ENCODE measurements at places on chromosomes 12 and 14.

- no peak for DNase-seq
These were observed 58.0 kb upstream of the GSC start for GRCh38 chr14:94827711-94828447.

DNA sequence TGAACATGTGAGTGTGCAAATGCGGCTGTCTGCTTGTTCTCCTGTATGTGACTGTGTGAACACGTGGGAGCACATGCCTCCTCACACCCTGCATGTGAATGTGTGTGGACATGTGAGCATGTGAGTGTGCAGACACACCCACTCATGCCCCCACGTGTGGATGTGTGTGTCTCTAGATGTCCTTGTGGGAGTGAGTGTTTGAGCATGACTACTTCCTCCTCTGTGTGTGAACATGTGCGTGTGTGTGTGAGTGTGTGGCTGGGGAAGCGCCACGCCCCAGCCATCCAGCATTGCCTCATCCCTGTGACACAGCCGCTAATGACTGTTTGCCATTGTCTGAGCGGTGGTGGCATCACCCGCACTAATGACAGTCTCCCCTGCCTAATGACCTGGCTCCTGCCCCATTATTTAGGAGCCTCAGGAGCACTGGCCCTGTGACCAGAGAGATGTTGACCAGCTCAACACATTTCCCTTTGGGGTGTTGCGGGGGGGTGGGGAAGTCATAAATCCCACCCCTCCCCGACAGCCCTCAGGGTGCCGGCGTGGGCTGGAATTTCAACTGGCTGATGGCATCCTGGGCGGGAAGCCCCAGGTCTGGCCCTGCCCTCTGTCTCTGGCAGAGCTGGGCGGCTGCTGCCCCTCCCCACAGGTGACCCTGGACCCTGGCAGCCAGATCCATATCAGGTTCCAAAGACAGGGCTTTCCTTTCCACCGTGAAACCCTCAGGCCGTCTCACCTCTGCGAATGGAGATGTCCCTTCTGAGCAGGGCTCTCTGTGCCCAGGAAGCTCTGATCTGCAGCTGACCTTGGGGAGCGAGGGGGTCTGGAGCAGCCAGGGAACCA lies 11.5 kb upstream of the KRT80 start:
- no peak for DNase-seq

DNA sequence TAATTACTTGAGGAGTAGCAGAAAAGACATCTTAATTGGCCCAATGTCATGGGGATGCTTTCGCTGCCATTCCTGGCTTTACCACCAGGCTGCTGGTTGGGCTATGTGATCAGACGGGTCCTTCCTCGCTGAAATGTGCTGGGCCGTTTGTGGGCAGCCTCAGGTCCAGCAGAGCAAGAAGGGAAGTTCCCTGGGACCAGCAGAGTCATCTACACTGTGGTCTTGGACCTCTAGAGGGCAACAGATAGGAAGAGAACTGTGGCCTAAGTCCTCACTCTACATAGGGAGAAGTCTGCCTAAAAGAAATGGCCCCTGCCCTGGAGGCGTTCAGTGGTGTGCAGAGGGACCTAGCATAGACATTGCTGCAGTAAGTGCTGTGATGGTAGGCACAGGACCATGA lies 10.9 kb downstream of the EVL start:
- DNase-seq: no peak

- no peak for DNase-seq
These were observed 26.5 kb downstream of the TCTN1 start for GRCh38 chr12:110640275-110641025.

DNA sequence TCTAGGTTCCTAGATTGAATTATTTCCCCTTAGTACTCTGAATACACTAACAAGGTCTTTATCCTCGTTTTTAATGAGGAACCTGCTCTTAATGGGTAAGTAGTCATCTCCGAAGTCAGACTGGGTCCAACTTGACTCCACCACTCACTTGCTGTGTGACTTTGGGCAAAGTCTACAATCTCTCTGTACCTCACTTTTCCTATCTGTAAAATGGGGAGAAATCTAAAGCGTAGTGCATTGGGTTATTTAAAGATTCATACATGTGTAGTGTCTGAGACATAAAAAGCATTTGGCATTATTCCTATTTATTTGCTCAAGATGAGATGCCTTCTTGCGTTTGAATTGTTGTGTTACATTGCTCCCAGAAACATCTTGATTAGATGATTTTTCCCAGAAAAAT lies 51.5 kb downstream of the GTF2A1 start:
- DNase-seq: no peak

DNA sequence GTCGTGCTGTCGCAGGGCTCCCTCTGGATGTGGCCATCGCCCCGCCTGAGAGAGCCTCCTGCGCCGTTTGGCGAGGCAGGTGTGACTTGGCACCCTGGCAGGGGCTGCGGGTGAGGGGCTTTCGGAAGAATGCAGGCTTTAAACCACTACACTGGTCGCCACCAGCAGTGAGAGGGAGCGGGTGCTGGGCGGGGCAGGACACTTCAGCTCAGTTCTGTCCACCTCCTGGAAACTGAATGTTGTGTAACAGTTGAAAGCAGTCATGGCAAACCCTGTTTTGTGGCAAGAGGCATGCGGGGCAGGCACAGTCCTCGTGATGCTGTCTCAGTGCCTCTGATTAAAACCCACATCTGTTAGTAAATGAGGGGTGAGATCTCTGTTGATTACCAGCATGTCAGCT lies 55.9 kb downstream of the AACS start:
- no peak for DNase-seq

GRCh38 chr12:98595243-98595988 lies 1.9 kb downstream of the SLC25A3 start:
- no peak for DNase-seq

DNA sequence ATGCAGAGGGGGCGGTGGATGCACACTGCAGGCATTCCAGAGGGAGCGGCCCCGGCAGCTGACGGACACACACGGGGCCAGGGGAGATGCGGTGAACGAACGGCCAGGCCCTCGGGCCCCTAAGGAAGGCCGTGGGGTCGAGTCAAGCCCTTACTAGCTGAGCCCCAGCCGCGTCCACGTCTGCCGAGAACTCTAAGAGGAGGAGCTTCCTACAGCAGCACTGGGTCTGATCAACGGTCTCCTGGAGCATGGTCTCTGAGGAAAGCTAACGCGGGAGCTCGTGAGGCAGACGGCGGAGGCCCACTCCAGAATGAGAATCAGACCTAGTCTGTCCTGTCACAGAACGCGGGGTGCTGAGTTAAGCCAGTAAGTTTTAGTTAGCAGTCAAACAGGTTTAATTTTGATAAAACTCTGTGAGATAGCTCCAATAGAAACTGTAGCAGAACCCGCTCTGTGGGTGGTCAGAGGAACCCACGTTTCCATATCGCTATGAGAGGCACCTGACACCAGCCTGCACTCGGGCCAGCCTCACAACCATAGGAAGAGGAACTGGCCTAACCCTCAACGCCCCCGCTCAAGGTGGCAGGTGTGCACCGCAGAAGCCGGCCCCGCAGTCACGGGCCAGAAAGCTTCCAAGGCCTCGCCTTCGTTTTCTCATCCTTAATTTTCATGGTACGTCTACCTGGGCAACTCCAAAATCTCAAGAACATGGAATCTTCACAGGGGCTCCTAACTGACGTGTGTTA lies 55.5 kb downstream of the CDC42BPB start:
- DNase-seq: no peak

GRCh38 chr14:69066396-69067171 lies 86.3 kb downstream of the DCAF5 start:
- DNase-seq: no peak

DNA sequence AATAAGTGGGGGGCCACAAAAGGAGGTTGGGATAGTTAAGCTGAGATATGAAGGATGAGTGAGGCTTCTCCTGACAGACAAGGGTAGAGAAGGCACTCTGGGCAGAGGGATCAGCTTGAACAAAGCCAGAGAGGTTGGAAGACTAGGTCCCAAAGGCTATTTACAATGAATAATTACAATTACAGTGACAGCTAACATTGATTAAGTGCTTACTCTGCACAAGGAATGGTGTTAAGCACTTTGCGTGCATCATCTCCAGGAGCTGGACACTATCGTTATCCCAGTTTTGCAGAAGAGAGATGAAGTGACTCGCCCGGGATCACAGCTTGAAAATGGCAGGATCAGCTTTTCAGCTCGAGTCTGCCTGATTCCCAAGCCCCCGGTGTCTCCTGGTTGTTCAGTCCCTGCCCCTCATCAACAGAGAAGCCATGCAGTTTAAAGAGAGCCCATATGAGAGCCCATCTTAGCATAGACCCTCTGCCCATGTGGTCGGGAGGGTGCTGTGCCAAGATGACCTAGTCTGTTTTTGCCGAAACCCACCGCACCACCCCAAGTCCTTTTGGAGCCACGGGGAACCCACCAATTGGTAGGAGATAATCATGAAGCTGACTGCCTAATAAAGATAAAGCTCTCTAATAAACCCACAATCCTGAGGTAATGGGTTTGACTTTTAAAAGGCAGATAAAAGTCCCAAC lies 89.9 kb upstream of the HSPB8 start:
- no peak for DNase-seq

- no peak for DNase-seq
These were observed 30.1 kb upstream of the FRMD6 start for GRCh38 chr14:51621654-51622053.

DNA sequence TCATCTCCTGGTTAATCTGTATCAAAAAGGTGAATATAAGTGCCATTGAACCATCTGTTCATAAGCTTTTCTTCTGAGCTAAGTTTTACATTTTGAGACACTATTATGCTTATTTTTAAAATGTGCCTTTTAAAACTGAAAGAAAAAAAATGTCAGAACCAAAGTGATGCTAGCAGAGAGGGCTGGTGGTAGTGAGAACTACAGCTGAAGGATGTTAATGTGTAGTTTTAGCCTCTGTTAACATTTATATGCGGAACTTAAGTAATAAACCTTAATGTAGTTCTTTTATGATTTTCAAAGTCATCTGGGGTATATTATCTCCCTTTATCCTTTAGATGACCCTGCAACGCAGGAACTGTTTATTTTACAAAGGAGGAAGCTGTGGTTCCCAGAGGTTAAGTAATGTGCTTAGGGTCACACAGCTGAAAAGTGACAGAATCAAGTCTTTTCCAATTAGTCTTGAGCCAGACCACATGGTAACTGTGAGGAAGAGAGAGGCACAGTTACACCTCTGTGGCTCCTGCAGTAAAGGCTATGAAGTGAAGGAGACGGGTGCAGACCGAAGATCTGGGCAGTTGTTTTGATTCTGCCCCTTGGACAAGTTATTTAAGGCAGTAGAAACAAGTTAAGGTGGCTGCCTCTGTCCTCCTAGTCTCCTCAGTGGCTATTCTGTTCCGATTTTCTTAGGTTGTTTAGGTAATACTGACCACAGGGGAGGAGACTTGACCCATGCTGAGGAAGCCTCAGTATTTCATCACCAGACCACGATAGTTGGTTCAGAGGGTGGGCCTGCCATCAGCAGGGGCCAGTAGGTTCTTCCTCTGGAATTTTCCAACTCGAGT lies 23.9 kb downstream of the GNG2 start:
- DNase-seq: no peak

GRCh38 chr14:104788873-104789663 lies 6.5 kb downstream of the AKT1 start:
- no peak for DNase-seq

- no peak for DNase-seq
These were observed 9.5 kb upstream of the LTBP2 start for GRCh38 chr14:74621556-74621955.

DNA sequence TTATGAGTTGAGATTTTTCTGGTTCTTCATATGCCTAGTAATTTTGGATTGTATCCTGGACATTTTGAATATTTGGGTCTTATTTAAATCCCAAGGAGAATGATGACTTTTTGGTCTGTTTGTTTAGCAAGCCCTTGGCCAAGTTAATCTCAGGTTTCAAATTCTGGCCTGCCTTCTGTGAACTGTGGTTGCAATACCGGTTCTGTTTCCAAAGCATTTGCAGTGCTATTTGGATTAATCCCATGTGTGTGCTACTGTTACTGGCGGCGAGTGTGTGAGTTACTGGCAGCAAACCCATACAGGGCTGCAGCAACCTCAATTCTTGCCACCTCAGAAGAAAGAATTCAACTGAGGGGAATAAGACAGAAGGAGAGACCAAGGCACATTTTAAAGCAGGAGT lies 51.1 kb downstream of the TMEM260 start:
- no peak for DNase-seq

DNA sequence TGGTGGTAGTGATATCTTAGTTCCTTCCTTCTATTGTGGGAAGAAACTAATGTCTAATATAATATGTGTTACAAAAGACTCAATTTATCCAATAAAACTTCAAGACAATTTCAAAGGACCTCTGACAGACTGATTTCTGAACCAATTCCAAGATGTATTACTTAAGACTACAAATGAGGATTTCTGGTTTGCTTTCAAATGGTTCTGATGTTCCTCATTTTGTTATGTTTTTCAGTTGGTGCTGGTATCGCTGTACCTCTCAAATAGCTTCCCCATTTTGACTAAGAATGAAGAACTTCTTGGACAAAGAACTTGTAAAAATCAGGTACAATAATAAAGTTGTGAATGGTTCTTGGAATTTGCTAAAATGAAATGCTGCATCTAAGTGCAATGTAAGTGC lies 19.4 kb upstream of the MBIP start:
- no peak for DNase-seq

- DNase-seq: no peak
These were observed 2.0 kb downstream of the ITPR2 start for GRCh38 chr12:26830783-26831551.

- DNase-seq: no peak
These were observed 34.8 kb downstream of the BRAP start for GRCh38 chr12:111650912-111651311.

DNA sequence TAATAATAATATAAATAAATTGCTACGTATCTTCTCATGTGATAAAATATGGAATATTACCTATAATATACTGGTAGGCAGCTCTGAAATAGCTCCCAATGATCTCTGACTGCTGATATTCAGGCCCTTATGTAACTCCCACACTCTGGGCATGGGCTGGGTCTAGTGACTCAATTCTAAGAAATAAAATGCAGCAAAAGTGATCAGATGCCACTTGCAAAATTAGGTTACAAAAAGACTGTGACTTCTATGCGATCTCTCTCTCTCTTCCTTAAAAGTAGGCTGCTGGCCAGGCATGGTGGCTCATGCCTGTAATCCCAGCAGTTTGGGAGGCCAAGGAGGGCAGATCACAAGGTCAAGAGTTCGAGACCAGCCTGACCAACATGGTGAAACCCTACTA lies 10.3 kb upstream of the CACNB3 start:
- DNase-seq: no peak

DNA sequence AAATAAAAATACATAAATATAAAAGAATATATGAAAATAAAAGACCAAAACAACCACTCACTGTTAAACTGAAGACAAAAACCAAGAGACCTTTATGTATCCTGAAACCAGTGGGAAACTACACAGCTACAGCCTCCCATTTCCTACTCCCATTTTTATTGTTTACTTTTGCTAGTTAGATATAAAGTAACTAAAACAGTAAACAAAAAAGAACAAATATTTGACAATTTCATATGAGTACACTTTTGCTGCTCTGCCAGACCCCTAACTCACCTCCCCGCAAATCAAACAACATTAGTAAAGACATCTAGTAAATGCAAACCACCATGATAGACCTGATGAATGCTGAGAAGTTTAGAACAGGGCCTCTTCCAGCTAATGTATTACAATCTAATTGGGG lies 97.1 kb downstream of the BCL2L14 start:
- no peak for DNase-seq

GRCh38 chr12:7991535-7991934 lies 41.0 kb upstream of the FOXJ2 start:
- DNase-seq: no peak

- no peak for DNase-seq
These were observed 71.4 kb downstream of the BMP4 start for GRCh38 chr14:53885136-53885640.

Measured in stimulated activated CD8-positive, alpha-beta memory T cell treated with anti-CD3 and anti-CD28 coated beads, Interleukin-15, amount 100 ng/mL, for 1 hour (primary cell).